ENCODE measurements at places on chromosomes 16 and 17.
A peak's percentile ranks its signal among the peaks of the same experiment; 100 is the strongest.

DNA sequence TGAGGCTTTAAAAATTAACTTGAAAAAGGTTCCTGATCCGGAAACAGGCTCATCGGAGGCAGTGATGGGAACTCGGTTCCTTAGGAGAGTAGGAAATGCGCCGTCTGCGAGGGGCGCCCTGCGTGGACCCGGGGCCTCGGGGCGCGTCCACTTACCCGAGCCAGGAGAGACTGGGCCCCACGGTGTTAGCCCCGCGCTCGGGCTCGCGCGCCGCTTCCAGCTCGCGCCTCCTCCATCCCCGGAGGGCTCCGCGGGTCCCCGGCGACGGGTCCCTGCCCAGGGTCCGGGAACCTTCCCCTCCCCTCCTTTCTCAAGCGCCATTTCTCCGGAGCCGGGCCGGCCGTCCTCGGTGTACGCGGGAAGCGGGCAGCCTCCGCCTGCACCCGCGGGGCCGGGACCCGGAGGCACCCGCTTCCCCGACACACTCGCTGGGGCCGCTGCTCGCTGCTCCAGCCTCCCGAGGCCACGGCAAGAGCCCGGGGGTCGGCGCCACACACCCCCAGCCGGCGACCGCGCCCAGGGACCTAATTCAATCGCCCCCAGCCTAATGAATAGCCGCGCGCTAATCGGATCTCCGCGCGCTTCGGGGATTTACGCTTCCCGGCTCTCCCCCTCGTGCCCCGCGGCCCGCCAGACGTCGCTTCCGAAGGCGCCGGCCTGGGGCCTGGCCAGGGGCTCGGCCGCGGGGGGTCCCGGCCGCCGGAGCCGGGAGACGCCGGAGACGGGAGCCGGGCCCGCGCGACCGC is 2.2 kb upstream of the BAHCC1 start:
- no peak for DNase-seq

DNA sequence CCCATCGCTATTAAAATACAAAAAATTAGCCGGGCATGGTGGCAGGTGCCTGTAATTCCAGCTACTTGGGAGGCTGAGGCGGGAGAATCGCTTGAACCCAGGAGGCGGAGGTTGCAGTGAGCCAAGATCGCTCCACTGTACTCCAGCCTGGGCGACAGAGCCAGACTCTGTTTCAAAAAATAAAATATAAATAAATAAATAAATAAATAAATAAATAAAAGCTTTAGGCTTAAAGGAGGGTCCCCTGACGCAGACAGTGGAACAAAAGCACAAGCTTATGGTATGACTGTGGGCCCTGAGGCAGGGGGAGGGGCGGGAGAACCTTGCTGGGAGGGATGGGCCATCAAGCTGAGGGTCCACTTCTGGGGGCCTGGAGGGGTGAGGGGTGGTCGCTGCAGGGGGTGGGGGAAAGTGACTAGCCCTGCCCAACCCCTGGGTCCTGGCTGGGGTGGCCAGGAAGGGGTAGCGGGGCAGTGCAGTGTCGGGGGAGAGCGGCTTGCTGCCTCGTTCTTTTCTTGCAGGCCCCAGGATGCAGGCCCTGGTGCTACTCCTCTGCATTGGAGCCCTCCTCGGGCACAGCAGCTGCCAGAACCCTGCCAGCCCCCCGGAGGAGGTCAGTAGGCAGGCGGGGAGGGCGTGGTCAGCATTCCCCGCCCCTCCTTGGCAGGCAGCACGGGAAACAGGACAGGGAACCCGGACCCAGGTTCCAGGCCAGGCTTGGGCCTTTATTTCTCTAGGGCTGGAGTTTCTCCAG is 4.7 kb downstream of the SERPINF1 start:
- no peak for DNase-seq

GRCh38 chr17:37322826-37323561 is 52.8 kb upstream of the C17orf78 start:
- DNase-seq = no peak

DNA sequence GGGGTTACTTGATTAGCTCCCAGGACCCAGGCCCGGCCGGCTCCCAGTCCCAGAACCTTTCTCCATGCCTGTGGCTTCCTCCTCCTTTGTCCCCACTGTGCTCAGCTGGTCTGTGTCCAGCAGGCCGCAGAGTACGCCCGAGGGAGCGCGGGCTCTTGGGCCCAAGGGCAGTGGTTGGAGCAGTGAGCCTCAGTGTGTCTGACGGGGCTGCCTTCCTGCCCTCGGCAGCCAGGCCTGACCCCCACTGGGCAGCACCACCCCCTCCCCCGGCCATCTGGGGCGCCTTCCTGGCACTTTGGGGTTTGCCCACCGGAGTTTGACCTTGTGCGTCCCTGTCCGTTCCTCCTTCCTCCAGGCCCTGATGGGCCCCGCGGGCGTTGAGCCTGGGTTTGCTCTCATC is 62.4 kb upstream of the PVALEF start:
- DNase-seq = no peak

DNA sequence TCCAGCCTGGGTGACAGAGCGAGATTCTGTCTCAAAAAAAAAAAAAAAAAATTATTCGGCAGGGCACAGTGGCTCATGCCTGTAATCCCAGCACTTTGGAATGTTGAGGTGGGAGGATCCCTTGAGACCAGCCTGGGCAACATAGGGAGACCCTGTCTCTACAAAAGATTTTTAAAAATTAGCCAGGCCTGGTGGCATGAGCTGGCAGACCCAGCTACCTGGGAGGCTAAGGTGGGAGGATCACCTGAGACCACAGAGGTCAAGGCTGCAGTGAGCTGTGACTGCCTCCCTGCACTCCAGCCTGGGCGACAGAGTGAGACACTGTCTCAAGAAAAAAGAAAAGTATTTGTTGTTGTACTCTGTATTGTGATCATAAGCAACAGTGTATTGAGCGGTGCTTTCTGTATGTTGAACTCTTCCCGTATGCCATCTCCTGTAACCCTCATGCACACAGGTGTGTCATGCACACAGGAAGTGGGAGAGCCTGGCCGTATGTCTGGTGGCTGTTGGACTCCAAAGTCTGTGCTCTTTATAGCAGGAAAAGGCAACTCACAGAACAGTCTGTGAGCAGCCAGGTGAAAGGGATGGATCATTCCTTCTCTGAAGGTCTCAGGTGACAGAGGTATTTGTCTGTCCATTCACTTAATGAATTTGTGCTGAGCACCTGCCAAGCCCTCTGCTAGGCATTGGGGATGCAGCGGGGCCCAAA is 17.1 kb downstream of the CDH1 start:
- DNase-seq = no peak

DNA sequence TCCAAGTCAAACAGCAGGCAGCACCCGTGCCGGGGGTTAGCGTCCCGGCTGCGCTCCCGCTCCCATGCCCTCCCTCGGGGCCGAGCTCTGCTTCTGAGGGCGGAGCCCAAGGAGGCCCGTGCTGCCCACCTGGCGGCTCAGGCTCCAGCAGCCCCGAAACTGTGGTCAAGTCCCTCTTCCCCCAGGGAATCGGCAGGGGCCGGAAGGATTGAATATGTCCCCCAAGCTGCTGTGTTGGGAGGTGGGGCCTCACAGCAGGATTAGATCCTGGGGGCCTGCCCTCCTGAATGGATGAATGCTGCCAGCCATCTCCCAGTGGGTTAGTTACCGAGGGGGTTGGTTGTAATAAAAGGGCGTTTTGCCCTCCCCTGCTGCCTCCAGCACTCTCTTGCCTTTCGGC is 33.9 kb downstream of the MAP2K3 start:
- DNase-seq = no peak

DNA sequence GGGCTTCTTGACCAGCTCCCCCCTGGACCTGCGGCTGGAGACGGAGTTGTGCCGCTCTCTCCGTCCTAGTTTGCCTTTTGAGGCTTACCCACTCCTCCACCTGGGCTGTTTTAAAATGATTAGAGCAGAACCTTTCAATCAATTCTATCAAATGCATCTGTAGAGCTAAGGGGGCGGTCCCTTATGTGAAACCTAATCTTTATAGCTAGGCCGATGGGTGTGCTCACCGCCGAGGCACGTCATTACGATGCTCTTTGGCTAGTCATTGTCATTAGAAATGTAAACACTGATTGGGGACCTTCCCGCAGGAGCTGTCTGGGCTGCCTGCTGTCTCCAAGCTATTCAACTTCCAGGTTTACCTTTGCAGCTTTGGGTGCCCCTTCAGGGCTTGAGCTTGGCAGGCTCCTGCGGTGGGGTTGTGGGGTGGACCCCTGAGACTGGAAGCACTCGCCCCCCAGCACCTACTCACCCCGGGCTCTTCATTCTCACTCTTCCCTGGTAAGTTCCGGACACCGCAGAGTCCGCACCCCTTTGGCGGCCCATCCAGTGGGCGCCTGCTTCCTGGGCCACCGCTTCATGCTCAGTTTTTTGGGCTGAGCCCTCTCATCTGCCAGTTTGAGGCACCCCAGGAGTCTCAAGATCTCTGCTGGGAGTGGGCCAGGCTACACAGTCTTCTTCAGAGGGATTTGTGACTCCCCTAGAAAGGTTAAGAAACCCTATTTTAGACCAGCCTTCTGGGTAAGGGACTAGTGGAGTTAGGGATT is 20.9 kb upstream of the IL17C start:
- peak; percentile 49 for DNase-seq

DNA sequence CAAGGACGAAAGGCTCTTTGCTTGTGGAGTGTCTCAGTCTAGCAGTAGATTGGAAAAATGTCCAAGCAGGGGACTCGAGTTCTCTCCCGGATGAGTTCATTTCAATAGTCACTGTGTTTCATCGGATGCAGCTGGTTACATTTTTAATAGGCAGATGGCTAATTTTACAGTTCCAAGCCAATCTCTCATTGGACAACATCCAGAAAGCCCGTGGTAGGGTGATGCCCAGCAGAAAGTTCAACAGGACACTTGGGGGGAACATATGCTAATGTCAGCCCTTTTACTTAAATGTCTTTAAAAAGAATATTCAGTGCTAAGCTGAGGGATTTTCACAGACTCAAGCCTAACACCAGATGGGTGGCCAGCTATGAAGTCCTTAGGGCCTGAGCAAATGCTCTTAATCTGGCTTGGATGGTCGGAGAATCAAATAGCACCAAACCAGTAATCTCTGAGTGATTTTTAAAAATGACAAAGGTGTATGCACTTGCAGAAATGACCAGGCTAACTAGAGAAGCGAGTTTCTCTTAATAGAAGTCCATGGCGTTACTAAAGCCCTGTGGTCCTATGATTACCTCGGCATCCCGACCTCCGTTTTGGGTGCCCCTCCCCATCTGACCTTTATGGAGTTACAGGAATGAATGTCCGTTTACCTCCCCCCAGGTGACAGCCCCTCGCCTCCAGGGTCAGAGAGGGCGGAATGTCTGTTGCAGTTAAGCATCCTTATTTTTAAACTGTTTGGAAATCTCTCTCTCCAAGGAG is 289.2 kb upstream of the SALL1 start:
- DNase-seq = peak; percentile 60

DNA sequence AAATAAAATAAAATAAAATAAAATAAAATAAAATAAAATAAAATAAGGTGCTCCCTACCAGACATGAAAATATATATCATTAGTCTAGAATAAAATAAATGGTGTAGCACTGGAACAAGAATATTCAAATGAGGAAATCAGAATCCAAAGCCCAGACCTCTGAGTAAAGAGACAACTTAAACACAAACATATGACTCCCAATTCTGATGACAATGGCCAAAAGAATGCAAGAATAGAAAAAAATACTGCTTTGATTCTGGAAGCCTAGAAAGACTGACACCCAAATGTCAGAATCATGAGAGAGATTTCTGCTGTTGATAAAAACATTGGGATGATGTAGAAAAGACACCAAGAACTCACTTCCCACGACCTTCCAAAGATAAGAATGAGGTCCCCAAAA is 27.9 kb downstream of the MYOCD start:
- no peak for DNase-seq

DNA sequence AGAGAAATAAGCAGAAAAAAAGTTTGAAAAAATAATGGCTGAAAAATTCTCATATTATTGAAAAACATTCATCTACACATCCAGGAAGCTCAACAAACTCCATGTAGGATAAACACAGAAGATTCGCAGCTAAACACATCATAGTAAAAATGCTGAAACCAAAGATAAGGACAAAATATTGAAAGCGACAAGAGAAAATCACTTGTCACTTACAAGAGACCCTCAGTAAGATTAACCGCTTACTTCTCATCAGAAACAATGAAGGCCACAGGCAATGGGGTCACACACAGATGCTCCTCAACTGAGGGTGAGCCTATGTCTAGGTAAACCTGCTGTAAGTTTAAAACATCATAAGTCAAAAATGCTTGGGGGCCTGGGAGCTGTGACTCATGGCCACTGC is 38.1 kb upstream of the METRNL start:
- DNase-seq = no peak

DNA sequence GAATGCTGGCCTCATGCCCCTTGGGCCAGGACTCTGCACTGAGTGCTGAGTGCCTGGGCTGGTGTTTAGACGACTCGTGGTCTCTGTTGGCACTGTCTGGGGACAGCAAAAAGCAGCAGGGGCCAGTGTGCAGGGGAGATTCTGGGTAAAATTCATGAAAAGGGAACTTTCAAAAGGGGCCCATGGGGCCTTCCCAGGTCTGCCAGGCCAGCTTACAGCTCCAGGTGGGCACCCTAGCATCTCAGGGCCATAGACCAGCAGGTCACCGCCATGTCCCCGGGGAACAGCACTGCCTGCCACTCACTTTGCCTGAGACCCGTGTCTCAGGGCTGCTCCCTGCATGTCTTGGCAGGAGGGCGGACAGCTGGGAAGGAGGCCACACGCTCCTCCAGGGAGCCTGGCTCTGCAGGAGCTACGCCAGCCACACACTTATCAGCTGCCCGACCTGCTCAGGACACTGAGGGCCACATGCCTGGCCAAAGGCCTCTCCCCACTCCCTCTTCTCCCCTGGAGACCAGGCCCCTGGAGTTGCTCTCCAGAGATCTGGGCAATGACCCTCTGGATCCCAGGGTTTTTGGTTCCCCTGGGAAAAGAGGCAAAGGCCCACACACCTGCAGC is 8.8 kb upstream of the FASN start:
- DNase-seq = no peak

DNA sequence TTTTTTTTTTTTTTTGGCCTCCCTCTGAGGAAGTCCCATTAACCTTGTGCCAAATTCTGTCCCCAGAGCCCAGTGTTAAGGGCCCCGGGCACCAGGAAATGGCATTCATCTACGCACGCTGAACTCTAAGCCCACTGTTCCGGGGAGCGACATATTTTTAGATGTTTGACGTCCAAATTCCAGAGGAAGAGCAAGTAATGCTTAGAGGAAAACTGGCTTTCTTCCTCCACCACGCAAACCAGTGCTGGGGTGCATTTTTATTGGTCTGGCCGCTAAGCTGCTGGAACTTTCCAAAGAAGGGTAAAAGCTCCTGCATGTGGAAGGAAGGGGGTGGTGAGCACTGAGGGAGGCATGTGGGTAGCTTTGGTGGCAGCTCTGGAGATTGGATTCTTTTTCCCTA is 8.3 kb downstream of the WFDC1 start:
- no peak for DNase-seq

GRCh38 chr17:22462461-22462860 is 770.1 kb downstream of the KCNJ18 start:
- no peak for DNase-seq

DNA sequence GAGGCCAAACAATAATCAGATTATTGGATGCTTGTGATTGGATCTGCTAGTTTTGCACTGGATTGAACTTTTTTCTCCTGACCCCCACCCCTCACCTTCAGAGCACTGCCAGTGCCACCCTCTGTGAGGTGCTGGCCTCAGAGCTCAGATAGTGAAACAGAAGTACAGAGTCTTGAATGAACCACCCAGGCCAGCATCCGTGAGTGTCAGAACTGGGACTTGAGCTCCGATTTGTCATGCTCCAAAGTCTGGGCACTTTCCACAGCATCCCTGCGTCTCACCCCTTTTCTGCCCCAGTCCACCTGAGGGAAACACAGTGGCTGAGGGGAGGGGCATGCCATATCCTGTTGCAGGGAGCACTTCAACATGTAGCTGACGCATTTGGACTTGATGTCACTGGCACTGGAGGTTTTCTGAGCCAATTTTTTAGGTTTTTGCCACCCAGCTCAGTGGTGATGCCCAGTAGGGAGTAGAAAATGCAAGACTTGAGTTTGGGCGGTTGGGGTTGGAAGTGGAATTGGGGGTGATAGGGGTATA is 47.3 kb downstream of the SMPD3 start:
- no peak for DNase-seq

Data from NCI-H345 (cell line).